ENCODE measurements at places on chromosomes 12 and 14. TPM values are rescaled to one million over a fixed set of nuclear protein-coding genes. Genes with fewer than 3 reads are reported as not detected.

DNA sequence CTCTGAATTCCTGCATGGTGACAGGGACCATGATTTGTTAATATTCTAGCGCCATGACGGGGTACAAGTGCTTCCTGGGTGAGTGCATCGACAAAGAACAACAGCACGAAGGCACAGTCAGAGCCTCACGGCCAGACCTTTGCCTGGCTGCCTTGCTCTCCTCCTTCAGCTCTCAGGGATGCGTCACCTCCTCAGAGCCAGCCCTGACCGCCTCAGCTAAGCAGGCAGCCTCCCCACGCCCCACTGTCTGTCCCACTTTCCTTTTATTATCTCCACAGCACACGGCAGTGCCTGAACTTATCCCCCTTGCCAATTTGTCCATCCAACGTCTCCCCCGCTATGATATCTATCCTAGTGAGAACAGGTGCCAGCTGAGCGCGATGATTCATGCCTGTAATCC, 16.5 kb upstream of the FZD10 start:
- no peak for DNase-seq

- no peak for DNase-seq
These were observed 2.0 kb upstream of the MDM1 start for GRCh38 chr12:68334132-68334531.

DNA sequence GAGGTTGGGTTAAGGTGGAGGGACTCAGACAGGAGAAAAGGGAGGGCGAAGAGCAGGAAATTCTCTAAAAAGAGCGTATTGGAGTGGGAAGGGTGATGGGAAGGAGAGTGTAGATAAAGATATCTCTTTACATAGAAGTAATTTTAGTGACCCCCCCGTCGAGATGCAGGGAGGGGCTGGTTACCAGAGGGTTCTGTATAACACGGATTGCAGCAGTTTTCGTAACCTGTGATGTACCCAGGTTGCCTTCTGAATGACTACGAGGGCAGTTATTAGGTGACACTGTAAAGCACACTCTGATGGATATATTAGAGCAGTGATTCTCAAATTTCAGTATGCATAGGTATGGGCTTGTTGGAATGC, 443 bp downstream of the DNAL1 start:
- no peak for DNase-seq

The SMIM41 gene
- total RNA-seq: 0.24 TPM

GRCh38 chr14:56979936-56980335, 169.7 kb upstream of the OTX2 start:
- no peak for DNase-seq

GRCh38 chr14:91021991-91022621, 38.3 kb downstream of the RPS6KA5 start:
- no peak for DNase-seq
